ENCODE measurements at places on chromosomes 2 and 18.

GRCh38 chr2:29431485-29431884 is 316.3 kb downstream of the CLIP4 start:
- DNase-seq: no peak

DNA sequence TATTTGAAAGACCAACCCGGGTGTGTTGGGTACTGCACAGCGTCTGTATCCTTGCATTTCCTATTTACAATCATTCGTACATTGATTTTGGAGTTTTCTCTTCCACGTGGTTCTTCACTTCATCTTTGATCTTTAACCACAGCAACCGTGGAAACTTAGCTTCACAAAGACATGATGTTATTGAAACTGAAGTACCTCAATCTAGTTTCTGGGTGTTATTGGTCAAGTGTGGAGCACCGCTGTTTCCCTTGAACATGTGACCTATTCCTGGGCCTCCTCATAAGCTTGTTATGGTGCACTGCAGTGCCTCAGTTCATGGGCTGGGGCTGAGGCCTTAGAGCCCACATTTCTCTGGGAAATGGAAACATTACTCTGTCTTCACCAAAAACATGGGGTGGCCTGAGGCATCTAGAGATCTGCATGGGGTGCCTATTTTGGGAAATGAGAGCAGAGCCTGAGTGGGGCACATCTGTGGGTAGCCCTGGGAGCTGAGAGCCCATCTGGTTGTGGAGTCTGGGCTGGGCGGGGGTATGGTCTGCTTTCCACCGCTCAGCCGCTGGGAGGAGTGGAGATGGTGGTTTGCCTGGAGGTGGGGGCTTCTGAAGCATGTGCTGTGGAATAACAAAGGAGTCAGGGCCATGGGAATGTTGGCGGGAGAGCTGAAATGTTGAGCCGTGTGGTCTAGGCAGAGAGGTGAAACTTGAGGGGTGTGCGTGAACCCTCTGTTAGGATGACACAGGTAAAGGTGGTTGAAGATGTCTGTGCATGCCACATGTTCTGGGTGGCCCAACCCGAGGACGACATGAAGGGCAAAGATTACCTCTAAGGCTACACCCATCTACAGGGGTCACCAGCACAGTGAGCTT is 37.4 kb downstream of the ZNF236 start:
- no peak for DNase-seq

GRCh38 chr2:113309655-113310387 is 31.1 kb upstream of the PAX8 start:
- DNase-seq: no peak

- DNase-seq: no peak
These were observed 53.4 kb downstream of the MC4R start for GRCh38 chr18:60319129-60319528.

DNA sequence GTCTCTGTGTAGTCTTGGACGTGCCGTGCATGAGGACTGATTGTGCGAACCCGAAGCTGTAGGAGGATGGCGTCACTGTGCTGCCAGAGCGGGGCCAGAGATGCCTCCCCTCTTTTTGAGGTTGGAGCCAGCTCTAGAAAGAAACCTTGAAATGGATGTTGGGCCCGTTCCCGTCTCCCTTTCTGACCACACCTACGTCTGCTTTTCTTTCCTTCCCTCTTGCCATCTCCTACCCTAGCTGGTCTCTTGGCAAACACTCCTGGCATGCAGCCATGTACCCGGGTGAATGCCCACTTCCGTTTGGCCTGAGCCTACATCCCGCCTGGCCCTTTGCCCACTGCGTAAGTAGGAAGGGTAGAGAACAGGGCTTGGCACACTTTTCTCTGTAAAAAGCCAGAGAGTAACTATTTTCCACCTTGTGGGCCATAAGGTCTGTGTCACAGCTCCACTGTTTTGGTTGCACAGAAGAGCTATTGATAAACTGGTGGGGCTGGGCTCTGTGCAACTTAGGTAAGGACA is 37.4 kb downstream of the SH3BP4 start:
- DNase-seq: no peak

DNA sequence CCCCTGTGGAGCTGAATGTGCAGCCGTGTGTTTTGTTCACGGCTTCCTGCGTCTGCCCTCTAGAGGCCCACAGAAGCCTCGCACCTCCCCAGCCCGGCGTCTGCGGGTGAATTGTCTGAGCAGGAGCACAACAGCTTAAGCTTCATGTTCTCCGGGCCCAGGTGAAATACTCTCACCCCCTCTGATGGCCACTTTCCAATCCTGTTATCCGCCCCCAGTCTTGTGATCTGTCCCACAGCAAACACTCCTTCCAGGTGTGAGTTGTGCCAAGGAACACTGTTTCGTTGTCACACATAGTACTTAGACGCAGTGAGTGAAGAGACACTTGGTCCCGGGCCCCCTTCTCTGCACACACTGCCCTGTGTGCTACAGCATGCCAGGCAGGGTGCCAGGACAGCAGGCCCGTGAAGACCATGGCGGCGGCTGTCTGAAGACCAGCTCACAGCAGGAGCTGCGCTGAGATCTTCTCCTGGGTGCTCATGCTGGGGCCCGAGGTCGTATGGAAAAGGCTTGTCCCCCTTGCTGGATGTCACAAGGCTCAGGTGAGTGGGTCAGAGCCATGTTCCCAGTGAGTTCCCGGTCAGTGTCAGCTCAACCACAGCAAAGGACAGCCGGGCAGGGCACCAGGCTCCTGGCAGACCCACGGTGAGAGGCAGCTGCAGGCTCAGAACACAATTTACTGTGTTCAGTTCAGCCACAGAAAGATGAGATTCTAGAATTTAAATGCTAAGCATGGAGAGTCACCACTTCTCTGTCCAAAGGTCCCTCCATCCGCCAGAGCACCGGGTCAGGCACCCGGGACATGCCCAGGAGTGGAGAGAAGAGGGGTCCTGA is 6.8 kb upstream of the PXDN start:
- no peak for DNase-seq

DNA sequence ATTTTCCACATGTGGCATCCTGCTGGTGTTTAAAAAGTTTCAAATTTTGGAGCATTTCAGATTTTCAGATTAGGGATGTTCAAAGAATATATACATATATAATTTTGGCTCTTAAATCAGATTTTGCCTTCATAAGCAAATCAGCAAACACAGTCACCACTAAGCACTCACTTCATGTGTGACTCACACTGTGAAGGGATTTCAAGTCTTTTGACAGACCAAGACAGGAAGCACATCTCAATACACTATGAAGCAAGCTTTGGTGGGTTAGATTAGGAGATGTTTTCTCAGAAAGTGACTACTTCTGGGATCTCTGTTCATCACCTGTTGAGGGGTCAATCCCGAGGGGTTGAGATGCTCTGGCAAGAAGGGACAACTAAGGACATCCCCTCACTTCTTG is 227.8 kb upstream of the RBBP8 start:
- no peak for DNase-seq

DNA sequence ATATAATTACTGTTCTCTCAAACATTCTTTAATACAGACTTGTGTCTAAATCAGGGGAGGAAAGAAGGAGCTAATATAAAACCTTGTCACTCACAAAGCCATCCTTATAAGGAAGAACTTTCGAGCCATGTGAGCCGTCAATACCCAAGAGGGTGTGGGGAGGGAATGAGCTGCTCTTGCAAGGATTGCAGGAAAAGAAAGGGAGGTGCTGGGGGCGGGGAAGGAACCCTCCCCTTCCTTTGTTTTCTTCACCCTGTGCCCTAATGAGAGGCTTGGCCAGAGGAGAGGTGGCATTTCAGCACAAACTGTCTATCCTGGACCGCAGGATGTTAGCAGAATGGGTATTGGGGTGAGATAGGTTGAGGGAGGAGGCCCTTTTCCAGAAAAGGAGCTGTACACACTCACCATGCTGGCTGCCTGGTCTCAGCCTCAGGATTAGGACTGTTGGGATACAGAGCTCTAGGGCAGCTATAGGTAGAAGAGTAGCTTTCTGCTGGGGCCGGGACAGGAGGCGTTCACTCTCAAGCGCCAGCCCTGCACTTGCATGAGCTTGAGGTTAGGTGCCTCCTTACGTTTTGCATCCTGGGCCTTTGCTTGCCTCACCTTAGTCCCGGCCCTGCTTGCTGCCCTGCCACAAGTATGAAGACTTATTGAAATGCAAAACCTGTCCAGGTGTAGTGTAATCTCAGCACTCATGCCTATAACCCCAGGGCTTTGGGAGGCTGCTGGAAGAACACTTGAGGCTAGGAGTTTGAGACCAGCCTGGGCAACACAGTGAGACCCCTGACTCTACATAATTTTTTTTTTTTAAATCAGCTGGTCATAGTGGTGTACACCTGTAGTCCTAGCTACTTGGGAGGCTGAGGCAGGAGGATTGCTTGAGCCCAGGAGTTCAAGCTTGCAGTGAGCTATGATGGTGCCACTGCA is 190.5 kb downstream of the LOXHD1 start:
- DNase-seq: no peak

DNA sequence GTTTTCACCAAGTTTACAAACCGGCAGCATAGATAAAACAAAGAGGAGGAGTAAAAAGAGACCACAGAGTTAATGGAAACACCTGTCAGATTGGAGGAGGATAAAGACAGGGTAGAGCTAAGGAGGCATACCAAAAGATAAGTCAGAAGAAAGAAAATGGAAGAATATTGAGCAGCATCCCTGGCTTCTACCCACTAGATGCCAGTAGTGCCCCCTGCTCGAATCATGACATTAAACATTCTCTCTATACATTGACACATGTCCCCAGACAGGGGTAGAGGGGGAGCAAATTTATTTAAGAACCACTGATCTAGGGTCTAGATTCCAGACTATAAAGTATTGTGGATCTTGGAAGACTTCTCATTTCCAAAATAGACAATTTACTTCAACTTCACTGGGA is 159.8 kb upstream of the ETAA1 start:
- no peak for DNase-seq

DNA sequence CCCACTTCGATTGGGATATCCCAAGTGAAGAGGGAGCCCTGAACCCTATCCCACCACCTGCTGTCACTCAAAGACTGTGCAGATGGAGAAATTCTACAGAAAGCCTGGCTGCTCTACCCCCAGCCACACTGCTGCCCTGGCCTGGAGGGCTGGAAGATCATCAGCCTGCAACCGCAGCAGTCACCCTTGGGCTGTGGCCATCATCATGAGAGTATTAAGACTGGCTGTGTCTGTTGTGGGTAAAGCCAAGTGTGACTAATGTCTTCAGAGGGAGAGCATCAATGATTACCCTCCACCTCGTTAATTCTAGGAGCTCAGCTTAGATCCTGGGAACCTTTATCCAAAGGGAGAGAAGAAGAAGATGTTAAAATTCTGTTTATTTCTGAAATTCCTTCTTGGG is 221.5 kb downstream of the TFCP2L1 start:
- no peak for DNase-seq

DNA sequence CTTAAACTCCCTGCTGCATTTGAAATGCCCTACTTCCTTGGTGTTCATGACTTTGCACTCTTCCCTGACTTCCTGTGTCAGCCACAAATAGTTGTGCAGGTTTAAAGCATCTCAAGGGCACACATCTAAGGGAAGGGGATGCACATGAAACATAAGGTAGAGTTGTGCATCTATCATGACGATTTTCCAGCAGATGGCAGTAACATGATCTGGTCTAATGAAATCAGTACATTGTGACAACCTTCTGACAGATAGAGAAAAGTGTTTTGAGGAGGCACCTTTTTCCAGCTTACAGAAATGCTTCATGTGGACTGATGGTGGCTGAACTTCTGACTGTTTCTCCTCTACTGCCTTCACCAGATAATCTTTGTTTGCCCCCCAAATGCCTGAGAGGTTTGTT is 238.9 kb downstream of the XIRP2 start:
- DNase-seq: no peak

DNA sequence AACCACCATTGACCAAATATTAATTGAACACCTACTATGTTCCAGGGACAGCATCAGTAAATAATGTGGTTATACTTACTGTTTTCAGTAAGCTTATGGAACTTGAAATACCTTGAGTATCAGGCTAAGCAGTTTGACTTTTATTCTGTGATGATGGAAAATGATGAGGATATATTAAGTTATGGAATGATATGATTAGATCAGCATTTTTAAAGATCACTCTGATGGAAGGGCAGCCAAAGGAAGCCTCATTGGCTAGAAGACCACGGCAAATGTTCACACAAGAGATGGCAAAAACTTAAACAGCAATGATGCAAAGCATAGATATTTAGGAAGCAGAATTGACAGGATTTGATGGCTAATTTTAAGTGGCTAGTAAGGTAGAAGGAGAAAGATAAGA is 266.9 kb upstream of the DPP10 start:
- no peak for DNase-seq

- no peak for DNase-seq
These were observed 55.3 kb upstream of the SULT1C3 start for GRCh38 chr2:108184419-108184818.

DNA sequence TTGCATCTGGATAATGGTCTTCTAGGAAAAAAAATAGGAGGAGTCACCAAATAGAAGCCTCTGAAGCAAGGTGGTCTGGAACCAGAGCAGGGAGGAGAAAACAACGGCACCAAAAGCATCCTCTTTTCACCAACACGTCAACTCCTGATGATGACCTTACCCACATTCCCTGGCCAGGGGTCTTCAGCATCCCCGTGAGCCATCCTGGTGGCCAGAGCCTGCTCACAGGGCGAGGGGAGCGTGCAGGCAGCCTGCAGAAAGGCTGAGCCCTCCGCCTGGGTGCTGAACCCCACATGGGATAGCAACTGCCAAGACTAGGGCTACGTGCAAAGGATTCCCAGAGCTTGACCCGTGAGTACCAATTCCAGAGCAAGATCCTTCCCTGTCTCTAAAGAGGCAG is 191.0 kb downstream of the NDUFA10 start:
- DNase-seq: no peak

- DNase-seq: no peak
These were observed 113.0 kb downstream of the TGFA start for GRCh38 chr2:70440621-70441020.

DNA sequence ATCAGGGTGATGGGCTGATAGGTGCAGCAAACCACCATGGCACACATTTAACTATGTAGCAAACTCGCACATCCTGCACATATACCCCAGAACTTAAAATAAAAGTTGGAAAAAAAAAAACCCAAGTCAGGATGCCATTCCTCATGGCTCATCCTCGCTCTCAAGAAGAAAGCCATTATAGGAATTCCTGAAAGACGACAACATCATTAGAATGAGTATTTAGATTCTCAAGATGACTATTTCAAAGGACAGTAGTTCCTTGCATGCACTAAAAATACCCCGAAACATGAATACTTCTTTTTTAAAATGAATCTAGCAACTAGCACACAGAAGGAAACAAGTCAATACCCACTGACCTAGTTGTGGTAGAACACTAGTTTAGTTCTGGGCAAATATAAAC is 285.8 kb upstream of the REV1 start:
- no peak for DNase-seq

GRCh38 chr2:179336782-179337534 is 72.3 kb upstream of the SESTD1 start:
- DNase-seq: no peak

GRCh38 chr2:124913868-124914267 is 888.8 kb downstream of the CNTNAP5 start:
- DNase-seq: no peak

GRCh38 chr2:23414871-23415270 is 29.9 kb downstream of the KLHL29 start:
- no peak for DNase-seq

DNA sequence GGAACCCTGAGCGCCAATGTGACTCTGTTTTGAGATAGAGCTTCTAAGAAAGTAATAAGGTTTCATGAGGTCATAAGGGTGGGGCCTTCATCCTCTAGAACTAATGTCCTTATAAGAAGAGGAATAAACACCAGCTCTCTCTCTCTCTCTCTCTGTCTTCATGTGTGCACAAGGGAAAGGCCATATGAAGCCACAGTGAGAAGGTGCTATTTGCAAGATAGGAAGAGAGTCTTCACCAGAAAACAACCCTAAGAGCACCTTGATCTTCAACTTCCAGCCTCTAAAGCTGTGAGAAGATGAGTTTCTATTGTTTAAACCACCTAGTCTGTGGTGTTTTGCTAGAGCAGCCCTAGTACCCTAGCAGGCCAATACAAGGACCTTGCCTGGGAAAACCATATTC is 55.8 kb downstream of the DOCK10 start:
- no peak for DNase-seq
